KBM-7 (cell line): ENCODE measurements at places on chromosomes 2 and 18.

DNA sequence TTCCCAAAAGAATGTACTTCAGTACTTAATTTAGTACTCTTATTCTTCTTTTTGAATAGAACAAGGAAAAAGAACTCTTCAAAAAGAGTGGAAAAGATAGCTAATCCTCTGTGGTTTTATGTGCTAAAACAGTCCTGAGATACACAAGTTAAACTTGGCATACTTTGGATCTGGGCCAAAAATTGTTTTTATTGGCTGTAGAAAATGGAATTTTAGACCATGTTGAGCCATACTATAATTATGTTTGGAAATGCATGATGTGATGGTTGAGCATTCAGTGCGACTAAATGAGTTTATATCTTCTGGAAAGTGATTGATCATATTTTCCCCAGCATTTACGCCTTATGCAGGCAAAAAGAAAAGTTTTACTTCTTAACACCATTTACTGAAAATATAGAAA lies 18.0 kb upstream of the PDE1A start:
- DNase-seq, result no peak

DNA sequence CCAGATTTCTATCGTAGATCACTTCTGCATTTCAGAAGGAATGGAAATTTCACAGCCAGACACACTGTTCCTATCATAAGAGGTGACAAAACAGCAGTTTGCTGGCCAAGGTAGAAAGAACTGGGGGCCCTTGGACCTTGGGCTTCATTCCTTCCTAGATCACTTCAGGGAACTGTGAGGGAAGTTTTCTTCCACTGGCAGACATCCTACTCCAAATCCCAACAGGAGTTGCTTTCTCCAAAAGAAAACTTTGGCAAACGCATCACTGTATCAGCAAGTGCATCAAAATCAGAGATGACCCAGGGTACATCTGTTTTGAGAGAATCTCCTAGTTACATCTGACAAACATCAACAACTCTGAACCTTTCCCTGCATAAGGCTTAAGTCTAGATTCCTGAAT lies 348.4 kb upstream of the KLHL29 start:
- DNase-seq, result no peak

DNA sequence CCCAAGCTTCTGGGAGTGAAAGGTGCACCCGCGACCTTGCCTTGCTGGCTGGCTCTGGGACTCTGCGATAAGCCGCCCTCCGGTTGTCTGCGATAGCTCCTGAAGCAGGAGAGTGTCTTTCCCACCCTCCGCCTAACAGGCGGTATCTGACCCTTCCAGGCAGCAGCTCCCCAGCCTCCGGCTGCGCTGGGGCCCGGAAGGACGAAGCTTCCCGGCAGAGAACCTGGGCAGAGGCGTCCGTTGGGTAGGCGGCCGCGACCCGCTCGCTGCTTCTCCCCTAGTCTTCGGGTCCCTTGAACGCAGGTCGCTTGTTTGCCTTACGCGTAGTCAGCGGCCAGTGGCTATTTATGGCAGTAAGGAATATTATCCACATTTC lies 446 bp upstream of the RHBDD1 start:
- DNase-seq, result no peak

- DNase-seq, result peak; percentile 17
Observed at GRCh38 chr2:209380293-209380692, 43.6 kb upstream of the MAP2 start.

DNA sequence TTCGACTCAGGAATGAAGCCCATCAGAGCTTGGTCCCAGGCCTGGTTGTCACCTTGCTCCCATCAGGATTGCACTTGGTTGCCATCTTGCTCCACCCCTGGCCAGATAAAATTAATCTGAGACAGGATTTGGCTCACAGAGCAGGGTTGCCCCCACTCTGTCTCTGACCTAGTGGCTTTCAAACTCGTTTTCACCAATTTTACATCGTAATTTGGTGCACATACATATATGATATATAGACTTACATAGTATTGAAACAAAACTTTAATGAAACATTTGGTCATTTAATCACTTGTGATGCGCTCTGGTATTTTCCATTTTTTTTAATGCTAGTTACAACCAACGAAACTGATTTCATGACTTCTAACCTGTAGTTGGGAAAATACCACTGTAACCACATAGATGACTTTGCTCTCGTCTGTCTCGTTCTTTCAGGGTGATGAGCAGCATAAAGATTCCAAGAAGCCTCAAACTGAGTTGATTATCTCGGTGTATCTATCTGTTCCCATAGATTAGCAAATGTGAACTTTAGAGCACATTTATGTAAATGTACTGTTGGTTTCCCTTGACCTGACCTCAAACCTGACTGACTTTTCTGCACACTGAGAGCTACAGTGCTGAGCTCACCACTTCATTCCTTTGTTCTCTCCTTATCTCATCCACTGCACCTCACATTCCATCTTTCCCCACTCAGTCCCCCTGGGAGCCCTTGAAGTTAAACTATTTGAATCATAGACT lies 30.5 kb upstream of the PLB1 start:
- DNase-seq, result no peak

DNA sequence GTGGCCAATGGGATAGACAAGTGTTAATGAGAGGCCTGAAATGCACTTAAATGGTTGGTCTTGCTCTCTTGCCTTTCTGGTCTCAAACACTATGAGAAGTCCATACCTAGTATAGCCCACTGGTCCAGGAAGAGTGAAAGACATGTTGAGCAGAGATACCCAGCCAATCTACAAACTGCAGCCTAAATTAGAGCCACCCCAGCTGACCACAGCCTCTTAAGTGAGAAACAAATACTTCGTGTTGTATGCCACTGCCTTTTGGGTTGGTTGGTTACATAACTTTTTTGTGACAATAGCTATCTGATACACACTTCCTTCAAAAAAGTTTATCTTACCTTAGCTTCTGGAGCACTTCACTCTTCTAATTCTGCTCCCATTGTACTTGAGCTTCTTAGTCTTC lies 8.8 kb upstream of the EXOC6B start:
- no peak for DNase-seq

DNA sequence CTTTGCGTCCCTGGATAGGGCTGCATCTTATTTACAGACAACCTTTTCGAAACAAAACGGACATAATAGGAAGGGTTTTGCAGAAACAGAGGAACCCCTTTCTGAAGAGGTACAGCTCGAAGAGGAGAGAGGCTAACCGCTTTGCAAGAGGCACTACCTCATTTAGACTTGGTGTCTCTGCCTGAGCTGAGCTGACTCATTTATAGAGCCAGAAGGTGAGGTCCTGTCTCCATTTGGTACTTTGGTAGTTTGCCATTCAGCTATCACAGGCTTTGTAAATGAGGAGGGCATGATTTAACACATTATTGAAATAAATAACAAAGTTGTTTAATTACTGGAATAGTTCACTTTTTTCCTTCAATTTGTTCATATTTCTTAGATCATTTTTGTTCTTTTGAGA lies 2.2 kb upstream of the NXPH2 start:
- DNase-seq, result no peak

GRCh38 chr2:216362730-216363129 lies 9.6 kb downstream of the MARCHF4 start:
- no peak for DNase-seq

GRCh38 chr18:47931718-47932103 lies 1.3 kb upstream of the SMAD2 start:
- DNase-seq, result peak; percentile 87

DNA sequence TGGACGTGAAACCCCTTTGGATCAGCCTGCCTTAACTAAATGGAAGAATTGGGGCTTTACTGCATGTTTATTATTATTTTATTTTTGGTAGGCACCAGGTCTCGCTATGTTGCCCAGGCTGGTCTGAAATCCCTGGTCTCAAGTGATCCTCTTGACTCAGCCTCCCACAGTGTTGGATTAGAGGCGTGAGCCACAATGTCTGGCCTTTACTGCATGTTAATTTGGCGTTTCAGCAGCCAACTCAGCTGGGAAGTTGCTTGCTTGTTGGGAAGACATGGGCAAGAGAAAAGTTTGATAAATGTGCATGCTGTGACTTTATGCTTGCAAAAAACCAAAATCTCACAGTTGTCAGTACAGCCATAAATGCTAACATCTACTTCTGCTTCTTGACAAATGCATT lies 105.1 kb downstream of the FMNL2 start:
- no peak for DNase-seq

DNA sequence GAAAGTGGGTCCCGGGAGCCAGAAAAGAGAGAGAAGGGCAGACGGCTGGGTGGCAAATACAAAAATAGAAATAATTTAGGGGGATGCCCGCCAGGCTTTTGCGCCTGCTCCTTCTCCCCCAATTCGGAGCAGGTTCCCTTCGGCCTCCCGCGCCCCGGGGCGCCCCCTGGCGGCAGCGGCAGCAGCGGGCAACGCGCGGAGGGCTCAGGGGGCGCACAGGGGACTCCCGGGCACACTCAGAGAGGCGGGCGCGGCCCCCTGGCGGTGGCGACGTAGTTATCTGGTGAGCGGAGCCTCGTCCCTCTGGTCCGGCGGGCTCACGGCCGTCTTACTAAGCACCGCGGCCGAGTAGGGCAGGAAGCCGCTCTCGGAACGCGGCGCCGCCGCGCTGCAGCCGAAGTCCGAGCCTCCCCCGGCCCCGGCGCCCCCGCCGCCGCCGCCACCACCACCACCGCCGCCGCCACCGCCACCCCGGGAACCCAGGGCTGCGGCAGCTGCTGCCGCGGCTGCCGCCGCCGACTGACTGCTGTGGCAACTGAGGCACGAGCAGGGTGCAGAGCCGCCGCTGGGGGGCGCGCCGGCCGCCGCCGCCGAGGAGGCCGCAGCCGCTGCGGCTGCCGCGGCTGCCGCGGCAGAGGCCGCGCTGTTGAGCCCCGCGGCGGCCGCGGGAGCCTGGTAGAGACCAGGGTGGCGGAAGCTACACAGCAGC lies 3.8 kb downstream of the EVX2 start:
- peak; percentile 87 for DNase-seq

DNA sequence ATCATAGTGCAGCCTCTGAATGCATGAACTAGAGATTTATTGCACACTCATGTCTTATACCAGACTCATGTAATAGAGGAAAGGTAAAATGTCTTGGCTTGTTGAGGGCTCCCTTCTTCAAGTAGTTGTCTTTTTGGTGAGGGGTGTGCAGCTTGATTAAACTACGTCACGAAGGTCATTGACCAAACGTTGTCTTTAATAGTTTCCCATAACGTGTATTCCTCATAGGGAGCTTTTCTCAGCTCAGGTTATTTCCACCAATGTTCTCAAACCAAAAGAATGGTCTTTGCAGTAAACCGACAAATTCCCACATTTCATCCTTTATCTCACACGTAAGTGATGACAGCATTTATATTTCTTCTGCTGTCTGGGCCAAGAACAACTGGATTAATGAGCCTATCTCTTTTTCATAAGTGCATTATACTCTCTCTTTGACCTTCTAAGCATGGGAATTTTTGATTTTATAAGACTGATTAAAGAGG lies 547.7 kb upstream of the ZEB2 start:
- DNase-seq, result no peak

DNA sequence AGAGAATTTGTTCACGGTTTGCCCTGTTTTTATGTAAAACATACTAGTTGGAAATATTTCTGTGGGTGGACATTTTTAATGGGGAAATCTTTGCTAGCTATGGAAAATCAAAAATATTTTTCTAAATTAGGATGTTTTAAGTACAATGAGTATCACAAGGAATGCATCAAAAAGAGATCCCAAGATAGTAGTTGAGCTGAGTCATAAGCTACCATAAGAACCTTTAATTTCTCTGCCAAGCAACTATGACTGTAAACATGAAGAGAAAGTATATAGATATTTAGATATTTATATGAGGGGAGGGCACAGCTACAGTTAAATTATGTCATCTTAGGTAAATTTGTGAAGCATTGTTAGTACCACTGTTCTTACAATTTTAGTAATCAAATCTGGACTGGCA lies 646.2 kb downstream of the XIRP2 start:
- DNase-seq, result no peak

GRCh38 chr2:69166465-69166811 lies 153.5 kb downstream of the ANTXR1 start:
- DNase-seq, result no peak

DNA sequence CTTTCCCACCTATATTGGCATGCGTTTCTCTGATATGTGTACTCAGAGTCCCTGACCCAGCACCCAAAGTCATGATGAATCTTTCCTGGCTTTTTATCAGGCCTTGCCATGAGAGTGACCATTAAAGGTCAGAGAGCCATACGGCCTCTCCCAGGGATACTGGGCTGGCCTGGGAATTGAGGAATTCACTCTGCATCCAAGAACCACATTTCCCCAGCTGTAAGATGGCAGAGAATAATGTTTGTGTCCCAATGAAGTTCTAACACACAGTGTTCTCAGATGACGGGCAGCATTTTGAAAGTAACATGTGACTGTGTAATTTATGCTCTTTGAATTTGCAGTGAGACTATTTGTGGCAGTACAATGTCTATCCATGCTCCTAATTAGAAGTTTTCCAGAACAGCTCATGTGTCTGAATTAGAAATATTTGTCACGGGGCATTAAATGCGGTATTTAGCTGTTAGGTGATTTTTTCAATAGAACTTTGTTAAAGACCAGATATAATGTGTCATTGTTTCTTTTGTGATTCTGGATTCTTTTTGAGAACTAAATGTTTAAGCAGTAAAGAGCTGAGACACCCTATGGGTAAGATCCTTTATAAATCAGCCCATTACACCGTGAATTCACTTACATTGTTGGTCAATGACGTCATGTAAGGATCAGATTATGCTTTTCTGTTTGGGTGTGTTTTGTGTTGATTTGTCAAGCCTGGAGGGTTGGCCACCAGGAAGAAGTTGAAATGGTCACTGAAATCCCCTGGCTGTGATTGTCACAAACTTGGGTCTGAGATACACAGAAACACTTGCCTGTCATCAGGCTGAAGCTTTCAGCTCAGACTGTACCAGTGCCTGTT lies 7.3 kb upstream of the SLC3A1 start:
- DNase-seq, result no peak

DNA sequence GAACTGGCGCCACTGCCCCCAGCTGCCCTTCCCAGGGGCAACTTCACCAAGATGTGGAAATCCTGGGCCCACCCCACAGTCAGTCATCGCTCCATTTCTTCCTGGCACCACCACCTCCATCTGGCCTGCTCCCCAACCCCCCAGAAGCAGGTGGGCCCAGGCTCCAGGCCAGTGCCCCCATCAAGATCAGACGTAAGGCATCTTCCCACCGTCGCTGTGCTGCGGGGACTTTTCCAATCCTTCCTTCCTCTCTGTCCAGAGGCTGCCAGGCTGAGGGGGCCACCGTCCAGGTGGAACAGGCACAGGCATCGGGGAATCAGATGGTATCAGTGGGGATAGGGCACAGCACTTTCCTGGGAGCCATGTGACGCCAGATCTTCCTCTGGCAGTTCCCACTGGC lies 8.1 kb downstream of the PRLH start:
- no peak for DNase-seq

DNA sequence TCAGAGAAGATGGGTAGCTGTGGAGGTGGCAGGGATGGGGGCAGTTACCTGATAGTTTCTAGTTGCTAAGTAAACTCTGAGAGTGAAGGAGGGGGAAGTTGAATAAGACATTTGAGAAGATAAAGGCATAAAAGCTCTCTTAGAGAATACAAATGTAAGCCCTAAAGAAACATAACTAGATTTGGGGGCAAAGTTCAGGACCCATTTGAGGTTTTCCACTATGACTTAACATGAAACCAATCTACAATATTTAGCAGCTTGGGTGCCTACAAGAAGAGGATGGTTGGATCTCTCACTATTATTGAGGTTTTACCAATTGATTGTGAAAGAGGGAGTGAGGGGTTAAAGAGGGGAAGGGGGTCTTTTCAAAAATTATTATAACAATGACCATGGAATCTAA lies 34.4 kb upstream of the LYPD6 start:
- DNase-seq, result no peak

GRCh38 chr2:119699016-119699606 lies 20.1 kb downstream of the TMEM177 start:
- DNase-seq, result no peak
